ENCODE measurements at places on chromosomes 16 and 17.

DNA sequence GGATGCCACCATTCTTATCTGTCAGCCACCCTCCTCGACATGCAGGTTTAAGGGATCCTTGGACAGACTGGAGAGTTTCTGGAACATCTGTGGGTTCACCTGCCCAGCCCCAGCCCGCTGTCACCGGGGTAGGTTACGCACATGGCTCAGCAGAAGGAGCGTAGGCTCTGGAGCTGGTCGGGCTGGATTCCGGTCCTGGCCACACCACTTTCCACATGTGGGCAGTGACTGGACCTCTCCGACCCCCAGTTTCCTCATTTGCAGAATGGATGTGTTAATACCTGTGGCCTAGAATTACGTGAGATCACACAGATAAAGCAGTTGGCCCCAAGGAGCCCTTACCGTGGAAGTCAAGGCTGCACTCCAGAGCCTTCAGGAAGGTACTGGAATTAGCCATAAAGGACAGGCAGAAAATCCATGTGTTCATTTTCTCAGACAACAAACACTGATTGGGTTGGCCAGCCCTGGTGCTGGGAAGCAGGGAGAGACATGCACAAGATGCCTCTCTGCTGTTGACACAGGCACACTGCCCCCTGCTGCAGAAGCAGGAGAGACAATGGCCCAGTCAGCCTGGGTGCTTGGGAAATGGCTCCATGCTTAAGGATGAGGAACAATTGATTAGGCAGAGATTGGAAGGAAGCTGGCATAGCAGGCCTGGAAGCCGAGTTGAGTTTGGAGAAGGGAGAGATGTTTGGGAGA is 58.8 kb downstream of the SF3B3 start:
- DNase-seq = no peak

- no peak for DNase-seq
These were observed 21.3 kb downstream of the OTOA start for GRCh38 chr16:21685034-21685455.

- DNase-seq = no peak
These were observed 1.8 kb upstream of the TELO2 start for GRCh38 chr16:1491327-1491726.

DNA sequence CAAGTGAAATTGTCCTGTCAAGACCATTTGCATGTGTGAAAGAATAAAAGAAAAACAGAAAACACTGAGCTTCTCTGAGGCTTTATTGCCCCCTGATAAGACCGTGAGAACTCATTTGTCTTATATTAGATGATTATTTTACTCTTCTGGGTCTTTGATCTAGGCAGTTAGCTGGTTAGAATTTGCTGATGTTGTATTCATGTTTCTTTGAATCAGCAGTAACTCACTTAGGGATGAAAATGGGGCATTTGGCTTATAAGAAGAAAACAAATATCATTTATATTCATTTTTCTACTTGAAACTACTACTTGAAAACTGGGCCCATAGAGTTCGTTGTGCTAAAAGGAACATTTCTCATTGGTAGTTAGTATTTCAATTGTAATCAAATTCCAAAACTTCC is 93.1 kb upstream of the RBFOX1 start:
- no peak for DNase-seq

GRCh38 chr16:4103745-4104144 is 12.5 kb downstream of the ADCY9 start:
- DNase-seq = peak; percentile 12

Measured in nucleus accumbens (tissue), 56 donors.